SK-N-SH (cell line): ENCODE measurements at places on chromosomes 7 and 10. TPM values are rescaled to one million over a fixed set of nuclear protein-coding genes. Genes with fewer than 3 reads are reported as not detected.

DNA sequence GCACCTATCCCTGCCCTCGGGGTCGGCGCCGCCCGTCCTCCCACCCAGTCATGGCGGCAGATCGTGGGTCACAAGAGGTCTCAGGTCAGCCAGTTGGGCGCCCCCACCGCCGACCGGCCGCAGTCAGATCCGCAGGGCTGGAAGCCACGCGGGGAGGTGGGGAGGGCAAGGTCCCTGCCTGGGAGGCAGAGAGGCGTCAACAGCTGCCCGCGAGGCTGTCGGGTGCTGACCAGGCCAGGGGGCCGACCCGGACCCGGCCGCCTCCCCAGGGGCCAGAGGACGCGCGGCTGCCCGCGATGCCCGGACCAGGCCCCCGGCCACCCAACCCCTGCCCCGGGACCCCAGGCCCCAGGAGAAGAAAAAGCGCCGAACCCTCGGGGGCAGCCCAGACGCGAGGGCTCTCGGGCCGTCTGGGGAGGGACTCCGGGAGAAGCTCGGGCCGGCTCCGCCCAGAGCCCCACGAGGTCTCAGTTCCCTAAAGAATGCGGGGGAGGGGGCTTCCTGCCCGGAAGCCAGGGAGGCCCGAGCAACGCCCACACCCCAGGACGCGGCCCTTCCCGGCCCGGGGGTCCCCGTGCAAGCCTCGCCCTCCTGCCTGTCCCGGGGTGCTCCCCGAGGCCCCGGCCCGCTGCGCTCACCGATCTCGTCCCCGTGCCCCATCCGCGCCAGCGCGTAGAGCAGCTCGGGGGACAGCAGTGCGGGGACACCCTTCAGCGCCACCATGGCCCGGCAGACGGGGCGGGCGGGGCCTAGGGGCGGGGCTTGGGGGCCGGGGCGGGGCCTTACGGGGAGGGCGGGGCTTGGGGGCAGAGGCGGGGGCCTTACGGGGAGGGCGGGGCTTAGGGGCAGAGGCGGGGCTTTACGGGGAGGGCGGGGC lies at the start of gene FUOM:
FUOM (minus strand) TSS at position 735 of the 877 bp plus-strand sequence; CDS start at position 723, 12 bp downstream.
- peaks cover 11% of the 10 kb centered on the region; the same call in 1 of the 2 replicates for H3K36me3 ChIP-seq
- peak within 1 kb of the TSS; percentile 58 for H3K4me3 ChIP-seq
- peaks cover 36% of the 10 kb centered on the region; the same call in 1 of the 2 replicates for H3K4me1 ChIP-seq
- H3K27me3 ChIP-seq, result no peaks in the 10 kb centered on the region
- peak; percentile 99 for DNase-seq

- no peak for DNase-seq
- no peak overlapping the region for H3K4me3 ChIP-seq
- no peaks in the 10 kb centered on the region for H3K27me3 ChIP-seq
- H3K27ac ChIP-seq, result no peak overlapping the region
- no peaks in the 10 kb centered on the region for H3K36me3 ChIP-seq
Observed at GRCh38 chr7:147022056-147022455, 905.5 kb downstream of the CNTNAP2 start.

CAV2 gene
- polyA plus RNA-seq, result 182 and 265 TPM in 2 replicates

DNA sequence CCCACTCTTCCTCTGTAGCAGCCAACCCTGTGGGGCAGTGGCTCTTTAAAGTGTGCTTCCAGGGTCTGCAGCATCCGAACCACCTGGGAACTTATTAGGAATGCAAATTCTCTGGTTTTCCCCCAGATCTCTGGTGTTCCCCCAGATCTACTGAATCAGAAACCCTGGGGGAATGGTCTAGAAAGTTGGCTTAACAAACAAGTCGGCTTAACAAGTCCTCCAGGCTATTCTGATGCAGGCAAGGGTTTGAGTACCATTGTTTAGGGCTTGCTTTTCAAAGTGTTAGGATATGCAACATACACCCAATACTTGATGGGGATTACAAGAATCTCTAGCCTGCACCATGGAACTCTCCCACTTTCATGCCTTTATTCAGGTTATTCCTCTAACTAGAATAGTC lies 126.3 kb downstream of the RALA start:
- H3K36me3 ChIP-seq, result no peaks in the 10 kb centered on the region
- peaks cover 12% of the 10 kb centered on the region; the same call in 1 of the 2 replicates for H3K4me1 ChIP-seq
- DNase-seq, result no peak
- no peaks in the 10 kb centered on the region for H3K27me3 ChIP-seq
- H3K27ac ChIP-seq, result peak overlapping the region; percentile 55
- no peak overlapping the region for H3K4me3 ChIP-seq

GRCh38 chr10:61039868-61040267 lies 95.9 kb upstream of the RHOBTB1 start:
- no peaks in the 10 kb centered on the region for H3K36me3 ChIP-seq
- H3K27ac ChIP-seq, result no peak overlapping the region
- no peak for DNase-seq

GRCh38 chr7:137388916-137389315 lies 45.4 kb upstream of the PTN start:
- H3K27me3 ChIP-seq, result no peaks in the 10 kb centered on the region
- peaks cover 2% of the 10 kb centered on the region; the same call in 1 of the 2 replicates for H3K4me1 ChIP-seq
- H3K27ac ChIP-seq, result no peak overlapping the region
- DNase-seq, result no peak
- no peaks in the 10 kb centered on the region for H3K36me3 ChIP-seq
- no peak overlapping the region for H3K4me3 ChIP-seq
